Lower leg skin (tissue), 4 donors: ENCODE measurements at places on chromosomes 16 and 17. TPM values are rescaled to one million over a fixed set of nuclear protein-coding genes. Genes with fewer than 3 reads are reported as not detected.

The CMTM1 gene
- 2.1 TPM for total RNA-seq

GRCh38 chr17:81065500-81065899 lies 30.5 kb downstream of the BAIAP2 start:
- DNase-seq, result no peak

The CDRT15 gene
- total RNA-seq, result not detected

- DNase-seq, result no peak
Measured at GRCh38 chr17:28811651-28812090, 30.9 kb downstream of the FAM222B start.

- DNase-seq, result no peak
Measured at GRCh38 chr17:18111330-18111971, 2.9 kb downstream of the MYO15A start.

The SP6 gene
- total RNA-seq, result 23.3 TPM

- no peak for DNase-seq
Measured at GRCh38 chr17:78022425-78022824, 63.9 kb downstream of the TNRC6C start.

The VTN gene
- 0.10 TPM for total RNA-seq

DNA sequence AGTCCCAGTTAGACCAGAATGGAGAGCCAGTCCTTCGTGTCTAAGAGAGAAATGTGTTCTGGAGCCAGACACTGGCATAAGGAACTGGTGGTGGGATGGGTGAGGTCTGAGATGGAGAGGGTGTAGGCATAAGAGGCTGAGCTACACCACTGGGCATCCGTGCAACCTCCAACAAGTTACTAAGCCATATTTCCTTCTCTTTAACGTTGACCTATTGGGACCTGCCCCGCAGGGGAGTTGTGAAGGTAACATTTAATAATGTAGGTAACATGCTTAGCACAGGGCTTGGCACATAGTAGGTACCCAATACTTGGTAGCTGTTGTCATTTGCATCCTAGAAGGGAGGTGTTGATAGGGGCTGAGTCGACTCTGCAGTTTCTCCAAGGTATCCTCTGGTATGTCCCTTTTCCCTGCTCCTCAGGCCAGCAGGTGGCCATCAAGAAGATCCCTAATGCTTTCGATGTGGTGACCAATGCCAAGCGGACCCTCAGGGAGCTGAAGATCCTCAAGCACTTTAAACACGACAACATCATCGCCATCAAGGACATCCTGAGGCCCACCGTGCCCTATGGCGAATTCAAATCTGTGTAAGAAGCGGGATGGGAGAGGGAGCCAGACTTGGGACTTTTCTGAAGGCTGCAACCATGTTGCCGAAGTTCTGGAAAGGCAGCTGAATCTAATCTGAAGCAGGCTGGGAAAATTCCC lies 1.2 kb downstream of the MAPK7 start:
- peak; percentile 84 for DNase-seq

GRCh38 chr17:38891441-38891840 lies 21.6 kb downstream of the LASP1 start:
- no peak for DNase-seq

- no peak for DNase-seq
Measured at GRCh38 chr17:45824901-45825492, 19.7 kb upstream of the SPPL2C start.

DNA sequence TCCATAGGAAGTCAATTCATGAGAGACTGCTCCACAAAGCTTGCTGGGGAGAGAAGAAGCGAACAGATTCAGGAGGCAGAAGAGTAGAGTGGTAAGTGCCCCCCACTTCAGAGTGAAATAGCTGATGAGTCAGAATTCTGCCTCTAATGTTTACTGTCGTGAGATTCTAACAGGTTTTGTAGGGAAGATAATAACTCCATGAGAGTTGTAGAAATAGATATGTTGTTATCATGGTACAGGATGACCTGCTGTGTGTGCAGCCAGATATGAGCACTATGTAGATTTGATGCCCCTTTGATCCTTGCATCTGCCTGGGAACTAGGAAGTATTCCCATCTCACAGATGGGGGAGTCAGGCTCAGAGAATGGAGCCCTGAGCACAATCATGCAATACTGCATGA lies 502.4 kb upstream of the CDH11 start:
- no peak for DNase-seq

The KCNJ16 gene
- not detected for total RNA-seq

- no peak for DNase-seq
Measured at GRCh38 chr17:67779098-67779672, 46.1 kb upstream of the BPTF start.

The KRT32 gene
- total RNA-seq, result 0.46 TPM

The ATP2A1 gene
- 0.07 TPM for total RNA-seq

- DNase-seq, result no peak
Measured at GRCh38 chr17:47830396-47831002, 842 bp downstream of the MRPL10 start.

DNA sequence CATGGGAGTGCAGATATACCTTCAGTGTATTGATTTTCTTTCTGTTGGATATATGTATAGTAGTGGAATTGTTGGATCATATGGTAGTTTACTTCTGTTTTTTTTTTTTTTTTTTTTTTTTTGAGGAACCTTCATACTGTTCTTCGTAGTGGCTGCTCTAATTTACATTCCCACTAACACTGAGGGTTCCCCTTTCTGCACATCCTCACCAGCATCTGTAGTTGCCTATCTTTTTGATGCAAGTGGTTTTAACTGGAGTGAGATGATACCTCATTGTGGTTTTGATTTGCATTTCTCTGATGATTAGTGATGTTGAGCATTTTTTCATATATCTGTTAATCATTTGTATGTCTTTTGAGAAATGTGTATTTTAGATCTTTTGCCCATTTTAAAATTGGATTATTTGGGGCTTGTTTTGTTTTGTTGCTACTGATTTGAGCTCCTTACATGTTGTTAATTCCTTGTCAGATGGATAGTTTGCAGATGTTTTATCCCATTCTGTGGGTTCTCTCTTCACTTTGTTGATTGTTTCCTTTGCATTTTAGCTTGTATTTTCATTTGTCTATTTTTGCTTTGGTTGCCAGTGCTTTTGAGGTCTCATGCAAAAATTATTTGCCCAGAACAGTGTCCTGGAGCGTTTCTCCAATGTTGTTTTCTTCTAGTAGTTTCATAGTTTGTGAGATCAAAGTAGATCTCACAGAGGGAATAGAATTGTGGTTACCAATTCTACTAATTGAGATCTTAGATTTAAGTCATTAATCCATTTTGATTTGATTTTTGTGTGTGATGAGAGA lies 25.0 kb upstream of the BCAS3 start:
- no peak for DNase-seq
